ENCODE measurements at places on chromosomes 4 and X. TPM values are rescaled to one million over a fixed set of nuclear protein-coding genes. Genes with fewer than 3 reads are reported as not detected.

- no peak for DNase-seq
Measured at GRCh38 chr4:169492436-169493163, 119.8 kb downstream of the NEK1 start.

- DNase-seq: no peak
Measured at GRCh38 chrX:74458736-74459135, 37.4 kb downstream of the SLC16A2 start.

DNA sequence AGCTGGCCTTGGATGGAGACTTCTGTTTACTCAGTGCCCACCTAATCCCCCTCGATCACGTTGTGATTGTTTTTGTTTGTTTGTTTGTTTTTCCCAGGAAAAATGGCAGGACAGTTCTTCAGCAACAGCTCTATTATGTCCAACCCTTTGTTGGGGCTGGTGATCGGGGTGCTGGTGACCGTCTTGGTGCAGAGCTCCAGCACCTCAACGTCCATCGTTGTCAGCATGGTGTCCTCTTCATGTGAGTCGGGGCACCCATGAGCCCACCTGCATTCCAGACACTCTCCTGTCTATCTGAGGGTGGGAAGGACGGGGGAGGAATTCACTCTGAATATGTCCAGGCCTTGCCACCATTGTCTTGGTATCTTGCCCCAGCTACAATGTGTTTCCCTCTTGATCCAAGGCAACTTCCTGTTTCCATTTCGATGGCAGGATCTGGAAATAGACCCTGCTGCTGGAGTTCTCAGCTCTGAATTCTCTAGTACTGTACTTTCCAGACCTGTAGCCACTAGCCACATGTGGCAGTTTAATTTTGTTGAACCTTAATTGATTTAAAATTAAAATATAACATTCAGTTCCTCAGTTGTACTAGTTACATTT is 10.5 kb downstream of the SLC34A2 start:
- DNase-seq: peak; percentile 76

- no peak for DNase-seq
Measured at GRCh38 chrX:10217198-10217597, 60.4 kb downstream of the CLCN4 start.

- DNase-seq: no peak
Measured at GRCh38 chr4:152965611-152966010, 29.5 kb downstream of the FHDC1 start.

DNA sequence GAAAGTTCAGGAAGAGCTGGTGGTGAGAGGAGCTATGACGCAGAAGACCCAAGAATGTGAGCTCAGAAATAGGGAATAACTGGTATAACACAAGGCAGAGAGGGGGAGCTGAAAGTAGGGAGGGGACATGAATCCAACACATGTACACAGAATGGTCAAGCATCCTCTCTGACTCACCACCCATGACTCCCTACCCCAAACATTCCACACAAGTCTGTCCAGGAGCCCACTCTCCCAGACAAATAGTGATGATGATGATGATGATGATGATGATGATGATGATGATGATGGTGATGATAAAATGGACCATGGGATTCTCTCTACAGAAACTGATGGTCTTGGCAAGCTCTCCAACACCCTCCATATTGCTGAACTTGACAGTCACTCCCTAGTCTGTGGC is 46.4 kb downstream of the NAT8L start:
- DNase-seq: no peak

GRCh38 chr4:66273110-66273509 is 602.8 kb upstream of the EPHA5 start:
- no peak for DNase-seq

DNA sequence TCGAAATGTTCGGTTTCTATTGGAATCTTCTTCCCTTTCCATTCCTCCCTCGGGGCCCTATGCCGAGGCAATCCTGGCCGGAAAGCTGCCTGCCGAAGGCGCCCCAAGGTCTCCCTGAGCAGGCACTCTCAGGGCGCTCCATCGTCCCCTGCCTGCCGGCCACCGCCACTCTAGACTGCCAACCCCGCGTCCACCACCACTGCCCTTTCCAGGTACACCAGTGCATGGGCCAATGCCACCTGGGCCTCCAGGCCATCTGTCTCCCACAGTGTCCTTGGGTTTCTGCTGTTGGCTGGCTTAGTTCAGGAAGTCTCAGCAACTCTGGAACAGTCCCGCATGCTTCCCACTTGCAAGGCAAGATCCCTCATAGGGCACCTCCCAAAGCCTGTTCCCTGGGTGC is 14.6 kb downstream of the CTAG1A start:
- peak; percentile 78 for DNase-seq

GNRHR gene
- total RNA-seq: not detected

FHIP1A gene
- total RNA-seq: 0.10 TPM

TRIM61 gene
- total RNA-seq: 2.1 TPM

CPE gene
- total RNA-seq: 90.4 TPM

All from mesenteric fat pad (tissue), 1 donor.